ENCODE measurements at places on chromosomes 12 and 14.

GRCh38 chr12:51817027-51817953 lies 31.2 kb downstream of the FIGNL2 start:
- DNase-seq = no peak

DNA sequence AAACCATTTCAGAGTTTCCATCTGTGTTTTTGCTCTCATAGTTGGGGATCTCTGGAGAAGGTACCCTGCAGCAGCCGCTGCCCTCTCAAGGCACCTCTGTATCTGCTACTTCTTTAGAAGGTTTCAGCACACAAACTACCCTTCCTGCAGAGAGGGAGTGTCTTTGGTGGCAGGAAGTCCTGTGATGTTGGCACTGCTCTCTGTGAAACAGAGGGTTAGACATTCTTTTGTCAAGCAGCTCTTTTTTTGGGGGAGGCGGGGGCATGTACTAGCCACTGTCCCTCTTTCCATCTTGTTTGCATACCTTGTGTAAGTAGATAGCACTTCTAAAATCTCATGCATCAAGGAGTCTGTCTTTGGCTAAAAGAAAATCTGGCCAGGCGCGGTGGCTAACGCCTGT lies 352.6 kb downstream of the BMP4 start:
- no peak for DNase-seq

GRCh38 chr14:64549791-64550620 lies at the start of gene PPP1R36:
PPP1R36 (plus strand) TSS chr14:64549961; CDS start chr14:64549998, 37 bp downstream.
- no peak for DNase-seq

- DNase-seq = no peak
These were observed 170.9 kb downstream of the SEC23A start for GRCh38 chr14:38931969-38932652.

Measured in AG04450 (cell line).